ENCODE measurements at places on chromosomes 7 and 10. TPM values are rescaled to one million over a fixed set of nuclear protein-coding genes. Genes with fewer than 3 reads are reported as not detected.

The ZNF117 gene
- 27.7 TPM for total RNA-seq

The MYH16 gene
- not detected for total RNA-seq

The HOXA3 gene
- 0.96 TPM for total RNA-seq

The CCDC3 gene
- 56.8 TPM for total RNA-seq

The SPDYE5 gene
- total RNA-seq = 4.8 TPM

The ELFN1 gene
- total RNA-seq = 0.96 TPM

The PDZD7 gene
- total RNA-seq = 0.48 TPM

The TMEM270 gene
- not detected for total RNA-seq

The PIK3CG gene
- total RNA-seq = 10.6 TPM

The COL28A1 gene
- not detected for total RNA-seq

The CCDC146 gene
- 16.6 TPM for total RNA-seq

The FAM25C gene
- not detected for total RNA-seq

The HYAL4 gene
- total RNA-seq = 2.6 TPM

The BAMBI gene
- total RNA-seq = 197 TPM

The POU6F2 gene
- 2.9 TPM for total RNA-seq

The TFEC gene
- total RNA-seq = 16.6 TPM

The MPP7 gene
- total RNA-seq = 39.0 TPM

The BMPER gene
- total RNA-seq = 83.3 TPM

The SPAG6 gene
- 2.6 TPM for total RNA-seq

The TAS2R5 gene
- 0.72 TPM for total RNA-seq

The EVX1 gene
- 1.7 TPM for total RNA-seq

The SOSTDC1 gene
- total RNA-seq = 1.9 TPM

The VWA2 gene
- total RNA-seq = 2.2 TPM

The PGAM1 gene
- 165 TPM for total RNA-seq

The KIAA1217 gene
- 32.0 TPM for total RNA-seq

The LHFPL3 gene
- 7.2 TPM for total RNA-seq

The FEZF1 gene
- 0.48 TPM for total RNA-seq

The CTAGE8 gene
- total RNA-seq = 17.1 TPM

The PRSS2 gene
- not detected for total RNA-seq

The OR6B1 gene
- total RNA-seq = 4.3 TPM

The LRRC17 gene
- 3.1 TPM for total RNA-seq

The HECW1 gene
- 4.1 TPM for total RNA-seq

The AOAH gene
- 2.6 TPM for total RNA-seq

The ZNF786 gene
- total RNA-seq = 5.5 TPM

The ATAD1 gene
- total RNA-seq = 35.2 TPM

The EFCAB10 gene
- 0.48 TPM for total RNA-seq

The GBF1 gene
- 17.1 TPM for total RNA-seq

The MUC3A gene
- total RNA-seq = 2.2 TPM

The CTNNA3 gene
- 32.7 TPM for total RNA-seq

The CASTOR2 gene
- total RNA-seq = 5.8 TPM

The PVRIG gene
- total RNA-seq = 0.48 TPM

The UPK3BL2 gene
- total RNA-seq = 21.9 TPM

The AKR1C8 gene
- total RNA-seq = 2.9 TPM

The ANXA8 gene
- total RNA-seq = 32.5 TPM

The SLC39A12 gene
- total RNA-seq = not detected

The CDH23 gene
- 7.0 TPM for total RNA-seq

The SFTPA1 gene
- 0.48 TPM for total RNA-seq

The SH2D4B gene
- total RNA-seq = 1.9 TPM

The CALML3 gene
- not detected for total RNA-seq

The RET gene
- 4.3 TPM for total RNA-seq
